ENCODE measurements at places on chromosomes 12 and 14.

- DNase-seq: no peak
Measured at GRCh38 chr12:49440035-49440434, 72.8 kb downstream of the SPATS2 start.

DNA sequence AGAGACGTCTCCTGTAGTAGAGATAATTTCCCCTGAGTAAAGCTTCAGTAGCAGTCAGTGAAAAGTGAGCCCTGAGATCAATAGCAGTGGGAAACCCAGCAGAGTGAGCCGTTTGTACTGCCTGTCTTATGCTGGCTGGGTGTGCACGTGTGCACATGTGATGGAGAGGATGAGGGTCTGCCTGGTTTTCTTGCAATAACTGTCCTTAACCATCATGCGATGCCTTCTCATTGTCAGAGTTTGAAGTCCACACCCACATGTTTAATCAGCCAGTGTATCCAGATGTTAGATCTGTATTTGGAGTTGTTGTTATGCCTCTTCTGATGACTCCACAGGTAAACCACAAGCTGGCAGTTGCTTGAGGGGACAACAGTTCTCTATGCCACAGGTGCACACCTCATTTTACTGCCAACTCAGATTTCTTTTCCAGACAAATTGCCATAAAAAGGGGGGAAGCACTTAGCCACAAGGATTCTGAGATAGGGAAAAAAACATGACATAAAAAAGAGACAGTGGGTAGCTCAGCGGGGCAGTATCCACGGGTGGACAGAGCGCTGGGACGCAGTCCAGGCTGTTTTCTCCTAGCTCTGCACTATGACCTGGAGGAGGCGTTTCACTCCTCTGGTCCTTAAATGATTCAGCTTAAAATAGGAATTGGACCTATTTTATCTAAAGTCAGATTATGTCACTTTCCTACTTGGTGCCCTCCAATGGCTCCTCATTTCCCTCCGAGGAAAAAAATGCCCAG is 192.3 kb downstream of the ANO6 start:
- DNase-seq: no peak

DNA sequence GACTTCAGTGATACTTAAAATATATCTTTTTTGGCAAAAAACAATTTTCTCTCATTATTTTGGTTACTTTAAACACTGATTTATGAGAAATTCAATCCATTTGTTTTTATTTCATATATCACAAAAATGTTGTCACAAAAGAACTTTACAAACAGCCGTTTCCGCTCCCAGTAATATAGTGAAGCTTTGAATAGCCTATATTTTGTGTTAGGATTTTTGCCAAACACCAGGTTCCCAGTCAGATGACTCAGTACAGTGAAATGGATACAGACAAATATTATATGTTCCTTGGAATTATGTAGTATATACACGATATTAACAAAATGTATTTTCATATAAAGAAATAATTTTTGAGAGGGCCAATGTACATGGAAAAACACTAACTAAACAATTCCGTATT is 411.1 kb downstream of the CCER1 start:
- DNase-seq: no peak

DNA sequence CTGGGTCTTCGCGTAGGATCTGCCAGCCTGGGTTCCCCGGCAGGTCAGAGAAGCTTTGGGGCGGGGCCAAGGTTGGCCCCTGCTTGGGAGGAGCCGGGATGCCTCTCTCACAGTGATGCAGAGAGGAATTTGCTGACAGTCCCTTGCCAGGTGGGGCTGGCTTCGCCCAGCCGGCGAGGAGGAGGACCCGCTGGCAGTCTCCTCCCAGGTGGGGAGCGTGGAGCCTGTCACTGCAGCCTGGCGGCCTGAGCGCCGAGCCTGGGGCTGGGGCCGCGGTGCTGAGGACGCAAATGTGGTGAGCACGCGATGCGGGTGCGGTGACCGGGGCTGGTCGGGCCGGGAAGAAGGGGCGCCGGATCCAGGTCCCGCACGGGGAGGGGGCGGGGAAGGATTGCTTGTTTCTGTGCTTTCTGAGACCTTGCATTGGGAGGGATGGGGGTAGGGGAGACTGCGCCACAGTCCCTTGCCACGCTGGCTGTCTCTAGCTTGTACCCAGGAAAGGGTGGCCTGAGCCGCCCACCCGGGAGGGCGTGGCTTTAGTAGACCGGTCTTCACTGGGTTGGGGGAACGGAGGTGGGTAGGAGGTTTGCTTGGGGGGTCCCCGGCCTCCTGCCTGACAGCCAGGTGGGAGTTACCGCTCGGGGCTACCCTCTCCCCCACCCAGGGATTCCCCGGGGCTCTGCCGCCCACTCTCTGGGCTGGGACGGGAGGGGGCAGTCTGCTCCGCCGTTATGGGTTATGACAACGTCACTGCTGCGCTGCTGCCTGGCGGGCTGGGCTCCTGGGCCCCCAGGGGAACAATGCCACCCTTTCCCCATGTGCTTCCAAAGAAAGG is at the start of gene TMEM63C:
Gene TMEM63C, plus strand, starts transcription at position 196 of the 835 bp plus-strand sequence. CDS start 37,016 bp downstream, outside the sequence.
- peak; percentile 42 for DNase-seq

GRCh38 chr12:55407866-55408265 is 7.5 kb downstream of the OR6C65 start:
- DNase-seq: no peak

Data from GM18507 (cell line).